ENCODE measurements at places on chromosomes 6 and 20. TPM values are rescaled to one million over a fixed set of nuclear protein-coding genes. Genes with fewer than 3 reads are reported as not detected.

HSPA12B gene
- total RNA-seq, result 6.6 TPM

RAD21L1 gene
- not detected for total RNA-seq

METTL24 gene
- not detected for total RNA-seq

CLDN20 gene
- total RNA-seq, result not detected

MAS1 gene
- not detected for total RNA-seq

COX4I2 gene
- total RNA-seq, result not detected

IPCEF1 gene
- 0.99 TPM for total RNA-seq

POPDC3 gene
- total RNA-seq, result 1.7 TPM

KIF25 gene
- total RNA-seq, result not detected
